ENCODE measurements at places on chromosomes 11 and 22.
A peak's percentile ranks its signal among the peaks of the same experiment; 100 is the strongest.

DNA sequence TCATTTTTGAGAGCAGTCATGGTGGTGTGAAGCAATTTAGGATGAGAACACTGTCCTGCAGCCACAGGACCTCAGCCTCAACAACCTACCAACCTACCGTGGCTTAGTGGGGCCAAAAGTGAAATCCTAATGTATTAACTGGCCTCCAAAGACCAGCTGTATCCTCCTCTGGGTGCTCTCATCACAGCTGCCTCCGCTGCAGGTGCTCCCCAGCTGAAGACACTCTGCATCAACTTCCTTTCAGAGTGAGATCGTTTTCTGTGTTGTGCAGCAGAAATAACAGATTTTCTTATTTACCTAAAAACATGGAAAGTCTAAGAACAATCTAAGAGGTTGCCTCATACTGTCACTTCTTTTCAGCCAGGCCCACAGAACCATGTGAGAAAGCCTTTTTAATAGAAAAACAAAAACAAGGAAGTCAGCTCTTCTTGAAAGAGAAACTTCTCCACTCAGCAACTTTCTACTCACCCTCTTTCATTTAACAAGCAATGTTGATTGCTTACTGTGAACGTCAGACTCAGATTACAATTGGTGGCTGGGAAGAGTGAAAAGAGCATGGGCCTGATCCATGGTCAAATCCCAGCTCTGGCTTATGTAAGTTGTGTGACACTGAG, 136.1 kb downstream of the TENM4 start:
- peak; percentile 36 for DNase-seq

- DNase-seq: no peak
Observed at GRCh38 chr11:22349491-22349890, 11.3 kb downstream of the SLC17A6 start.

DNA sequence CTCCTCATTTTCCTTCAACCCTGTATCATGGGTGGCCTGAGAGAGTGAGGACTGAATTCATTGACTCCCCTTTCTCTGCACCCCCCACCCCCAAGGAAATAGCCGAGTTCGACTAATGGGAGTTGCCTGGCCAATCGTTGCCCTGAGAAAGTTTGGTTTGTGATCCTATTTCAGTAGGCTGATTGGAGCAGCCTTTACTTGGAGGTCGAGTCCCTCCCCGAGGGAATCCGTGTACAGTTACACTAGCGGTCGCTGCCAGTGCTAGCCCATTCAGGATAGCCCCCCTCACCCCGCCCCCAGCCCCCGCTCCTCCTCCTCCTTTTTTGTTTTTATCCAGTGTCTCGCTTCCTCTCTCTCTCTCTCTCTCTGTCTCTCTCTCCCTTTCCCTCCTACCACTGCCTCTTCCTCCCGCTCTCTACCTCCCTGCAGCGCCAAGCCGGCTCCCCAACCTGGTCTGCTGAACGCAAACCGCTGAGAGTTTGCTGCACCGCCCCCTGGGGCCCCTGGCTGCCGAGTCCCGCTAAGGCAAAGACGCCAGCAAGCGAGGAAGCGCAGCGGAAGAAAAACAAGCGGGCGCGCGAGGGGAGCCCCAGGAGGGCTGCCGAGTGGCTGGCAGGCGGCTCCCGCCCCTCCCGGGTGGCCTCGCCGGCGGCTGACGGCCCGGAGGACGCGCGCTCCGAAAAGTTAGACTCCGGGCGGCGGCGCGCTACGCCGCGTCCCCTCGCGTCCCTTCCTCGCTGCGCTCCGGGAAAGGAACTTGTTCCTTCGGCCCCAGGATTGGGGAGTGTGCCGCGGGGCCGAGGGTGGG, at the start of gene GRAMD1B:
GRAMD1B (plus strand) TSS at position 357 of the 808 bp plus-strand sequence. CDS start 524 bp downstream, outside the sequence.
- DNase-seq: no peak

- no peak for DNase-seq
Observed at GRCh38 chr11:100647861-100648260, 39.2 kb upstream of the ARHGAP42 start.

DNA sequence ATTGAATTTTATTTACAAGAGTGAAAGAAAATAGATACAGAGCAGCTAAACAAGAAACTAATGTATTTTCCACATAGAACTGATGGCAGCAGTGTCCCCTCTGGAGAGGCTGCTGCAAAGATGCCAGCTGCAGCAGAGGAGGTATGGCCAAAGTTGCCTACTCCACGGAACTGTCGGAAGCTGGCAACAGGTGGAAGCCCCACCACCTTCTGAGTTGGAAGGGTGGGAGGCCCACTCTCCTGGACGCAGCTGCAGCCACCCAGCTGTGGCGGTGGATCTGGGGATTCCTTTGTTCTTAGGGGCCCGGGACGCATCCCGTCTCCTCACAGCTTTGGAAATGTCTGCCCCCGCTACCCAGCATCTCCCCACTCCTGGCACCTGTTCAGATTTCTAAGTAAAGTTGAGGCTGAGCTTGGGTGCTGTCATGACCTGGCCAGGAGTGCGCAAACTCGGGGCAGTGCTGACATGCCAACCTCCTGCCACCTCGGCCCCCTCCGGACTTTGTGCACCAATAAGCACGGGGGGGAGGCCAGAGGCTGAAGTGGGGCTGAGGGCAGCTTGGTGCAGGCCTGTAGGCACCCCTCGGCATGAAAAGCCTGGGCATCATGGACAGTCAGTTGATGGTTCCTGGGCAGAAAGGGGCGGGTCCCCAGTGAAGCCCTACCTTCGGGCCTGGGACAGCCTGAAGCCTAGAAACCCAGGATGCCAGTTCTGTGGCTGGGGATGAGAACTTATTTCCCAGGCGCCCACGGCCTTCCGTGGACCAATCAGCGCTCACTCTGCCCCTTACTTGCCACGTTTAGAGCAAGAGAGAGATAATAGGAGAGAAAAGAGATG, 1071.4 kb downstream of the JRKL start:
- no peak for DNase-seq

GRCh38 chr11:48105096-48105990, 111.3 kb upstream of the OR4B1 start:
- DNase-seq: no peak

DNA sequence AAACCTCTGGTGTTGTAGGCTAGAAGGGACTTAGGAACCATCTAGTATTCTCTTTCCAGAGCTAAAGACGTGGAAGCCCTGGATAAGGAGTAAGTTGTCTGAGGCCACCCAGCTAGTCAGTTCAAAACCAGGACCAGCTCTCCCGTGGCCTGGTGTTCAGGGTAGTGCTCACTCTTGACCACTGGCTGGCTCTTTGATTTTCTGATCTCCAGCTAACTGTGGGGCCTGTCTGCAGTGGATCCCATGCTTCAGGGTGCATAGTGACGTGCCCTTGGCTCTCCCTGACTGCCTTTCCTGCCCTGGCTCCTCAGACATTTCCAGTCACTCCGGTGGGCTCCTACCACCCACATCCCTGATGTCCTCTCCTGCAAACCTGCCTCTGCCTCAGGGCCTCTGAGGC, 1.3 kb downstream of the CLMP start:
- DNase-seq: no peak

DNA sequence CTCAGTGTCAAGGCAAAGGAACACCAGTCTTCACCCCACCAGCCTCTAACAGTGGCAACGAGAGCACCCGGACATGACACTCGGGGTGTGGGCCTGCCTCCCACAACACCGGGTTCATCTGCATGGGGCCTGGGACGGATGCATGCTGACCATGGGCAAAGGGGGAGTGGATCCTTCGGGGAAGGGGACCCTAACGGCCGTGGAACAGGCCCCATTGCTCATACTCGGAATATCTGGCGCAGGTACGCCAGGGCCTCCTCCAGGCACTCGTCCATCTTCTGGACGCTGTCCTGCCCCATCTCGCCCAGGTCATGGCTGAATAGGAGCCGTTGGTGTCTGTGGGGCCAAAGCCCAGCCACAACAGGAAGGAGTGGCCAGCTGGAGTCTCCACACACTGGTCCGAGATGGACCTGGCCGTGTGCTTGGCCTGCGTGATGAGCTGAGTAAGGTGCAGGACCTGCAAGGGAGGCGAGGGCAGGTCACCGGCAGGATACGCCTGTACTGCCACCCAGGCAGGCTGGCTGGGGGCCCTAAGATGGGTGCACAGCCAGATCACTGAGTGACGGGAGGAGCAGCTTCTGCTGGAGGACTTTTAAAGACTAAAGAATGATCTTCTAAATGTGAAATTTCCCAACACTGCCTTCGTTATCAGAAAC, 96.8 kb downstream of the MED15 start:
- no peak for DNase-seq

DNA sequence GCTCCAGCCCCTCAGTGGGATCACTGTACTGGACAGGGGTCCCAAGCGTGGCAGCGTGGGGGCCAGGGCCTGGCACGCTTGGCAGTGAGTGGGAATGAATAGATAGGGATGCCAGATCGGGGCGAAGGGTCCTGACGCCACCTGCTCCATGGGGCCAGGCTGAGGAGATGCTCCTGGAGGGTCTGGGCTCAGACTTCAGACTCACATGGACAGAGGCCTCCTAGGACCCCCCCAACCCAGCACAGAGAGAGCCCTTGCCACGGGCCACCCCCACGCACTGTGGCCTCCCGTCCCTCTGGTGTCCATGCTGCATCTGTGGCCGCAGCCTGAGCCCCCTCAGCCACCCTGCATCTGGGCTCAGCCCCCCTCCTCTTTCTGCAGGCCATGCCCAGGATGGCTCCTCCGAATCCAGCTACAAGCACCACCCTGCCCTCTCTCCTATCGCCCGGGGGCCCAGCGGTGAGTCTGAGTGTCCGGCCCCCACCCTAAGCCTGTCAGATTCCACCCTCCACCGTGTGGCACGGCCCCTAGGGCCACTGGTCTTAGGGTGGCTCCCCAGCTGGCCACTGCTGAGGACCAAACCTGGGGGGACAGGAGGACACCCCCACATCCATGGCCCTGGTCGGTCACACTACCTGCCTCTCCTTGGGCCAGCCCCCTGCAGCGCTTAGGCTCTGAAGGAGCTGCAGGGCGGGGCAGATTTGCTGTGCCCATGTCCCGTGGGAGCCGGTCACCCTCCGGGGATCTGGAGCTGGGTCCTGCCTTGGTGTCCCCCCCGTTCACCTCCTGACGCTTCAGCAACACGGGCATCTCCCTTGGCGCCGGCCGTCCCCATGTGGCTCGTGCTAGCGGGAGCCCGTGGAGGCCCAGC, 2.7 kb downstream of the MUC5AC start:
- DNase-seq: no peak

DNA sequence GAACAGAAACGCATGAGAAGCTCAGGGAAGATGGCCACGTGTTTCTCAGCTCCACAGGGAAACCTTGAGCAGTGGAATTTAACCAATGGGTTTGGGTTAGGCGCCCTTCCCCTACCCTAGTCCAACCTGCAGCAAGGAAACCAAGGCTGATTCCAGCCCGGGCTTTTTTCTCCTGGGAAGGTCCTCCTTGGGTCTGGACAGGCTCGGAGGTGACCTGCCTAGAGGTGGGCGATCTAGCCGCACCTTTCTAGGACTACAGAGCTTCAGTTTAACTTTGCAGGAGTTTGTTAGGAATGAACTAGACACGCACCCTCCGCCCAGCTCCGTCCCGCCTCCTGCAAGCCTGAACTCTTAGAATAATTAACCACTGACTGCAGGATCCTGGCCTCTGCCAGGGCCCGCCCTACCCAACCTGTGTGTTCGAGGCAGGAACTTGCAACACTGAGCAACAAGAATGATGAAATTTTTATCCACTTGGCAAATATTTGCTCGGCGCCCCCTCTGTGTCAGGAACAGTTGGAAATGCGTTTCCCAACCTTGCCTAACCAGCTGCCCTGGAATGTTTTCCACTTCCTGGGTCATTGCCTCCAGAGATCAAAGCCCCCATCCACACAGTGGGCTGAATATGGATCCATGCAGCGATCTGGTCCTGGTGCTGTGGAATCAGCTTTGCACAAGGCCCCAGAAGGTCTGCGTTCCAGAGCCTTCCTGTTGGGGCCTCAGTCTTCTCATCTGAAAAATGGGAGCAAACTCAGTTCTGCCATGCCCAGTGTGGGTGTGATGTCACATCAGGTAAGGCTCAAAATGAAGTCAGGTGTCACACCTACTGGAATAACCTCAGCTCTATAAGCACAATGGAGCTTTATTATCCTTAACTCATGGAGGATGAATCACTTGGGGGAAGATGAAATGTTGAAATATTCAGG, 13.3 kb downstream of the MPST start:
- no peak for DNase-seq

- DNase-seq: no peak
Observed at GRCh38 chr11:90764691-90765090, 541.8 kb upstream of the CHORDC1 start.

DNA sequence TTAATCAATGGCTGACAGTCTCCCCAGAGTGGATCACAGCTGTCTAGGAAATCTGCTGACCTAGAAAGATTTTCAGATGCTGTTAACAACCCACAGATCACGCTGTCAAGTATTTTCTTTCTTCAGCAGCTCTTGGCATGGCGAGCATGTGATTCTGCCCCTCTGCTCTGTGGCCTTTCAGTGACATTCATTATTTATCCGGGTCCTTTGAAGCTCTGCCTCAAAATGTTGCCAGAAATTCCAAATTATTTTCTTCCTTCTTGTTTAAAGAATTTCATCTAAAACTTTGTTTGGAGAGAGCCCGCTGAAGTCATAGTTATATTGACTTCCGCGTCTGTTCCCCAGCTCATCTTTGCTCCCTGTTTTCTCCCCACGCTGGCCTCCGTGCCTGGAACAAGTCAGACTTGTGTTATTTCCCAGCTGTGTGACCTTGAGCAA, 134.1 kb downstream of the COMMD9 start:
- no peak for DNase-seq

DNA sequence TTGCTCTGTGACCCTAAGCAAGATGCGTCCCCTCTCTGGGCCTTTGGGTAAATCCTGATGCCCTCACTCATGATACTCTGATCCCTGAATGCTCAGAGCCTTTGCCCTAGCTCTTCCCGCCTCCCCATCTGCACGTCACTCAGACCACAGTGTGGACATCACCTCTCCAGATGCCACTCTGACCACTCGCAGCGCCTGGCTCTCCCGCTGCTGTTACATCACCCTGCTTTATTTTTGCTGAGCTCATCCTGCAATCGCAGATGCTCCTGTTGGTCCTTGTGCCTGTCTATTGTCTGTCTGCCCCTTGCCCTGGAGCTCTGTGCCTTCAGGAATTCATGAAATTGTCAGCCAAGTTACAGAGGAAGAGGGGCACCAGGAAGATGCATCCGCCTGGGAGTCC, 5.5 kb downstream of the OSM start:
- no peak for DNase-seq

GRCh38 chr11:79667380-79667779, 226.6 kb upstream of the TENM4 start:
- no peak for DNase-seq

DNA sequence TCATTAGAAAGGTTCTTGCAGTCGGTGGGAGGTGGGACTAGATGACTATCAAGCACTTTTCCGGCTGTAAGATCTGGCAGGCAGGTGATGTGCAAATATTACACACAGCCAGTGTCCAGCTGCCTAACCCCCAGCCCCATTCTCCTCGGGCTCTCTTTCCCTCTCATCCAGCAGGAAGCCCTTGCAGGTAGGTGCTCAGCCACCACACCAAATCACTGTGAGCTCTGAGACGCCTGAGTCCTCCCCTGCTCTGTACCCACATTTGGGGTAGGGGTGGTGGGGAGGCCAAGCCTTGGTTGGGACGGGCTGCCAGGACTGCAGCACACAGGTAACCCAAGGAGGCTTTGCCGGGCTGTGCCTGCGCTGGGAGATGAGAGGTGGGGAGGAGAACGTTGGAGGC, 601 bp downstream of the ART5 start:
- no peak for DNase-seq

All from globus pallidus (tissue), 1 donor.